ENCODE measurements at places on chromosomes 12 and 14.

DNA sequence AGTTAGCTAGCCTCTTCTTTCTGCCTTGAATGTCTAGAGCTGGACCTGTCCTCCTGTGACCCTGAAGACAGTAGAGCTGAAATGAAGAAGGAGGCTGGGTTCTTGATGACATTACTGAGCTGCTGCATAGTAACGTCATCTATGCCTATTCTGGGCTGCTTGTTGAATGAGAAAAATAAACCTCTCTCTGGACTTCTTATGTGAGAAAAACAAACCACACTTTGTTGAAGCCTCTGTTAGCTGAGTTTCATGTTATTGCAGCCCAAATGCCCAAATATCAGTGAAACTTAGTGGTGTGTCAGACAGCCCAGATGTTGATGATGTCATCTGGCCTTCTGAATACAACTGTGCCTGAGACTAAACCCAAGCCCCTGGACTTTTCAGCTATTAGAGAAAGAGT lies 67.0 kb upstream of the MAX start:
- peak; percentile 91 for ATAC-seq

DNA sequence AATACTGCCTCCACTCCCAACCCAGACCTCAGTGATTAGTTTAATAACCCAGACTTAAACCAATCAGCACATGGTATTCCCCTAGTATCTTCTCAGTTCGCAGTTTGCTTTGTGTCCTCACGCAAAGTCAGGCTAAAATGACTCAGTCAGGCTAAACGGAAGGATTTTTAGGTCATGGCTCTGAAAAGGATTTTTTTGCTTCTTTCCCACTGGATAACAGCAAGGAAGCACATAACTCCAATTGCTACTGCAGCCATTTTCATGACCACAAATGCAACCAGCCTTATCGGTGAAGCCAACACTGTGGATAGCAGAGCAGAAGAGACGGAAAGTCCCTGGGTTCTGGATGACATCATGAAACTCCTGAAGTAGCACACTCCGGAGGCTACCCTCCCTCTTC lies 67.7 kb downstream of the ZC3H14 start:
- no peak for ATAC-seq

- no peak for ATAC-seq
Measured at GRCh38 chr12:117702741-117703140, 266.0 kb downstream of the KSR2 start.

DNA sequence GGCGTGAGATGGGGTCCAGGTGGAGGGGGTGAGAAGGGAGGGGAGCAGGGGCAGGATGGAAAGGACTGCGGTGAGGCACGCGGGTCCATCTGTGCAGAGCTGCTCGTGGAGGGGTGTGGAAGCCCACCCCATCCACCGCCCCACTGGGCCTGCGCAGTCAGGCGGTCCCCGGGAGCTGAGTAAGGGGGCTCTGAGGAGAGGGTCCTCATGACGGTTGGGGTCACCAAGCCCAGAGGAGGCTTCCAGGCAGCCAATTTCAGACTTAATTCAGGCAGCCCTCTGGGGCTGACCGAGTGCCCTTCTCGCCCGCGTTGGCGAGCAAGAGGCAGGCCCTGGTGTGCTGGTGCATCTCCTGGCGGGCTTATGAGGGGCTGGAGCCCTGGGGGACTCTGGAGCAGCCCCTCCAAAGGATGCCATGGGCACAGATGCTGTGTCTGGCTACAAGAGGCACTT lies 115.5 kb downstream of the KIF26A start:
- no peak for ATAC-seq

DNA sequence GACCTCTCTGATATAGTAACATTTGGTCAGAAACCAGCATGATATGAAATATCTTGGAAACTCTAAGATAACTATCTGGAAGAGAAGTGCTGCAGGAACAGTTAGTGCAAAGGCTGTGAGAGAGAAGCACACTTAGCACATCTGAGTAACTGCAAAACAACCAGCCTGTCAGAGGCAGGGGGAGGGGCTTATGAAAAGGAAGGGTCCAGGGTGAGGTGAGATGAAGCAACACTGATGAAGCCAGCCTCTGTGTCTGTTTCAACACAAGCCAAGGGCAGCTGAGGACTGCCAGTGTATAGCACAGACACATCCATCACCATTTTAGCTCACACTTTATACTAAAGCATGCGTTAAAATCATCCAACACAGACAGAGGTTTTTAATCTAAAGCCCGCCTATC lies 37.4 kb upstream of the OVCH1 start:
- no peak for ATAC-seq

DNA sequence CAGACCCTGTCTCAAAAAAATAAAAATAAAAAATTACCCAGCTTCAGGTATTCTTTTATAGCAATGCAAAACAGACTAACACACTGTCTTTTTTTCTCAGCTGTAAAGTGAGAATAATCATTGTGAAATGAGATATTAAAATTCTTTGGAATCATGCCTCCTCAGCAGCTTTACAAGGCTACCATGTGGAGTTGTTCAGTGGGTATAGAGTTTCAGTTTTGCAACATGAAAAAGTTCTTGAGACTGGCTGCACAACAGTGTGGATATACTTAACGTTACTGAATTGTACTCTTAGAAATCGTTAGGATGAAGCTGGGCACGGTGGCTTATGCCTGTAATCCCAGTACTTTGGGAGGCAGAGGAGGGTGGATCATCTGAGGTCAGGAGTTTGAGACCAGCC lies 15.7 kb upstream of the MAPKAPK5 start:
- no peak for ATAC-seq

DNA sequence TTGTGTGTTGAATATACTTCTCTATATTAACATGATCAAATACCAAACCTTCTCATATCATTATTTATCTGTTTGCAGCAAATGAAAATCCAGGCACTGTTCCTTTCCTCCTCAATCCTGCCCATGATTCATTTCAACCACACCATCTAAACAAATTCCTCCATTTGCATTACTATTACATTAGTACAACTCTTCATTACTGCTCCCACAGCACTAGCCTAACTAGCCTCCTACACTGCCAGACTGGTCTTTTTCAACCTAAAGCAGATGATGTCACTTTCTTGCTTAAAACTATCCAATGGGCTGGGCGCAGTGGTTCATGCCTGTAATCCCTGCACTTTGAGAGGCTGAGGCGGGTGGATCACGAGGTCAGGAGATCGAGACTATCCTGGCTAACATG lies 117.3 kb upstream of the MYF6 start:
- no peak for ATAC-seq

- no peak for ATAC-seq
Measured at GRCh38 chr12:104243551-104243950, 28.0 kb downstream of the TXNRD1 start.

DNA sequence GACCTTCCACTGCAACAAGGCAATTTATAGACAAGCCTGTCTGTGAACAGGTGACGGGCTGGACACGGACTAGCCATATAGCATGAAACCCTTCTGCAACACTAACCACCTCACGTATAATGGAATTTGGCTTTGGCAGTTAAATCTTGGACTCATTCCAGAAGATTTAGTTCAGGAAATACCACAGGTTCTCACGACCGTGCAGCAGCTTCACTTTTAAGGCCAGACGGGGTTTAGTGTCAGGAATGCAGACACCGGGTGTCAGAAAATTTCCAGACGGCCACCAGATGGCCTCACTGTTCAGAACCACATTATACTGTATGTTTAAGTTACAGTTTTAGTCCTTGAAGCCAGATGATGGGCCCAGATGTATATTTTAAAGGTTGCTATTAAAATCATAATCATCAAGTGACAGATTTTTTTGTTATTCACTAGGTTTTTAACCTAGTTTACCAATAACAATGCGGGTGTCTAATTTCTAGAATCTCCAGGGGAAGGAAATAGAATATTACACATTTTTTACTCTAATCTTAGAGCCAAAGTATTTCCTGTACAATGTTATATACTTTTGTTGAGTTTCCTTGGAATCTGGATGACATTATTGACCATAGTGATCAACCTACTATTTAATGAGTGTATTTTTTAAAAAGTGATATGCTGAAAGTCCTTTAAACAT lies 90.5 kb upstream of the TMPO start:
- ATAC-seq = no peak

DNA sequence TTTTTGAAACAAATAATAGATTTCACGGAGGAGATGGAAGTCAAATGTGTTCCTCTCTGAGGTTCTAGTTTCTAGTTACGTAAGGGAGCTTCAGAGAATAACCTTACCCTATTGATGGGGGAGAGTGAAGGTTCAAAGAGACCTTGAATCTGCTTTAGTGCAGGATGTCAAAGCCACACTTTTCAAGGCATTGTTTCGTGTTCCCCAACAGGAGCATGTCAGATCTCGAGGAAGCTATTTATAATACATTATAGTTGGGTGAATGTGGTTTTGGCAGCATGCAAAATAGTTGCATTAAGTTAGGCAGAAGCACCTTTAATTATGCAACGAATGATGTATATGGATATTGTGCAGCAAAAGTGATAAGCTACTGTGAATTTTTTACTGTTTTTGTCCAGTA lies 614.9 kb downstream of the SLC16A7 start:
- no peak for ATAC-seq

- peak; percentile 74 for ATAC-seq
Measured at GRCh38 chr12:104750061-104750460, 208.0 kb downstream of the SLC41A2 start.

DNA sequence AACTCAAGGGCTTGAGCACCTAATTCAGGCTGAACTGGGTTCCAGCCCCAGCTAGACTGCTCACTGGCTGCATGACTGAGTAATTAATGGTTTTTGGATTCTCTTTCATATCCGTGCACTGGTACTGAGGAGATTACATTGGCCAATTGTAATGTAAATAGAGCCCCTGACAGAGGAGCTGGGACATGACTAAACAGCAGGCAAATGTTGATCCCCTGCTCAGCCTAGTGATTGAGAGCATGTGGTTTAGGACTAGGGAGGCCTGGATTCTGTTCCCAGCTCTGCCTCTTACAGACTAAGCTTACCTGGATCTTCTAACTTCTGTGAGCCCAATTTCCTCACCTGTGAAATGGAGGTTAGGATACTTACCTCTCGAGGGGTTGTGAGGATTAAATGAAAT lies 204.3 kb downstream of the ESR2 start:
- no peak for ATAC-seq

DNA sequence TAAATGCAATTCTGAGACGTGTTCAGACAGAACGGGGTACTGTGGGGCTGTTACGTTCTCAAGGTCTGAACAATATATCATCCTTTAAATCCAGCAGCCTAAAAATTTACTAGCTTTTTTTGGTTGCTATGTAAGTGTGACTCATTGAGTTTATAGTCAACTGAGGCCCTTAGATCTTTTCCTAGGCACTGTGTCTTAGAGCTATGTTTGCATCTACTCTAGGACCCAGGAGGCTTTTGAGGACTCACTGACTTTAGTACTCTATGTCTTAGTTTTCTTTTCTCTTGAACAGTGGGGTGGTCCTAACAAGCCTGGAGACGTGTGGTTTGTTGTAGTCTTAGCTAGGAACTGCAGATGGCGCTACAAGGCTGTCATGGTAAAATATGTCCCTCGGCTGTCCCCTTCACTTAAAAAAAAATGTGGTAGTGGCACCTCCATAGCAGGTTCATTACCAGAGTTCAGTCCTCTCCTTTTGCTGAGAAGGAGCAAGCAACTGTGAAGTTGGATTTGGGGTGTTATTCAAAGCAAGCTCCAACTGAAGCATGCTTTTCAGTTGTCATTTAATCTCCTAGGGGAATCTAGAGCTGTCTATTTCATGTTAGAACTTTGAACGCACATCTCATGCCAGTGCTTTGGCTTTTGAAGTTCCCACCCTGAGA lies 8.7 kb upstream of the SPATS2 start:
- peak; percentile 83 for ATAC-seq

Data from stimulated activated memory B cell treated with anti-CD40 and anti-IgM and Interleukin-4, amounts not matched to agents 10 μg/mL and 1 μg/mL and 100 μg/mL, for 72 hours (primary cell).